ENCODE measurements at places on chromosomes 2 and 18.

GRCh38 chr2:236872015-236872414, 213.7 kb upstream of the COPS8 start:
- H3K27me3 ChIP-seq, result no peaks in the 10 kb centered on the region
- no peak for ATAC-seq
- H3K4me3 ChIP-seq, result no peak overlapping the region
- H3K36me3 ChIP-seq, result no peaks in the 10 kb centered on the region

DNA sequence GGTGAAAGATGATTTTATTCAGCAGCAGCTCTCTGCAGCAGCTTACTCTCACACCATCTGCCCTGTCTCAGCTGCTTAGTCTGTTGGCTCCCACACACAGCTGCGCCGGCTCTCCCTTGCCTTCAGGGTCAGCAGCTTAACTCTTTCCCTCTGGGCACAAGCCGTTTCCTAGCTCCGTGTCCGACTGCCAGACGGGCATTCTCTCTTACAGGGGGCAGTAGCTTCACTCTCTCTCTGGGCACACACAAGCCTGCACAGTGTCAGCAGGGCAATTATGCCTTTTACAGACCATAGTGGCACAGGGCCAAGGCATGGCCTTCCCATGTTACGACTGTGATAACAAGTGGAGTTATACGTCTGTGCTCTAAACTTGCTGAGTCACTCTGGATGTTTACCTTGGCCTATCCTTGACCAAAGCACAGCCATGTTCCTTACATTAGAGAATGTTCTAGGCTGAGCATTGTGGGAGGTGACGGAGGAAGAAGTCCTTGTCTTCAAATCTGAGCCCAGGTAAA, 31.7 kb downstream of the PCARE start:
- no peaks in the 10 kb centered on the region for H3K36me3 ChIP-seq
- H3K27me3 ChIP-seq, result no peaks in the 10 kb centered on the region
- no peak overlapping the region for H3K4me3 ChIP-seq
- no peak for ATAC-seq
- H3K27ac ChIP-seq, result no peak overlapping the region

- no peak overlapping the region for H3K27ac ChIP-seq
- H3K36me3 ChIP-seq, result no peaks in the 10 kb centered on the region
- H3K4me1 ChIP-seq, result no peaks in the 10 kb centered on the region
- no peak overlapping the region for H3K4me3 ChIP-seq
- no peaks in the 10 kb centered on the region for H3K27me3 ChIP-seq
- no peak for ATAC-seq
These were observed 225.4 kb upstream of the SIX3 start for GRCh38 chr2:44716131-44716530.

GRCh38 chr2:130884013-130884412, 47.3 kb downstream of the ARHGEF4 start:
- H3K4me1 ChIP-seq, result no peaks in the 10 kb centered on the region
- no peak overlapping the region for H3K27ac ChIP-seq
- peaks cover 10% of the 10 kb centered on the region for H3K27me3 ChIP-seq
- H3K4me3 ChIP-seq, result no peak overlapping the region
- ATAC-seq, result no peak

- peaks cover 8% of the 10 kb centered on the region for H3K36me3 ChIP-seq
- no peak for ATAC-seq
- peaks cover 63% of the 10 kb centered on the region for H3K27me3 ChIP-seq
- no peak overlapping the region for H3K4me3 ChIP-seq
- no peak overlapping the region for H3K27ac ChIP-seq
- peaks cover 19% of the 10 kb centered on the region for H3K4me1 ChIP-seq
These were observed 3.9 kb downstream of the ASIC4 start for GRCh38 chr2:219517954-219518778.

- peaks cover 5% of the 10 kb centered on the region for H3K4me1 ChIP-seq
- no peak overlapping the region for H3K27ac ChIP-seq
- no peaks in the 10 kb centered on the region for H3K36me3 ChIP-seq
- H3K4me3 ChIP-seq, result no peak overlapping the region
These were observed 85.0 kb upstream of the FAM237A start for GRCh38 chr2:206557321-206557720.

GRCh38 chr18:45667056-45667736, 51.9 kb downstream of the SLC14A2 start:
- peak overlapping the region; percentile 69 for H3K4me3 ChIP-seq
- H3K27ac ChIP-seq, result peak overlapping the region; percentile 83
- ATAC-seq, result peak; percentile 37
- no peaks in the 10 kb centered on the region for H3K27me3 ChIP-seq

DNA sequence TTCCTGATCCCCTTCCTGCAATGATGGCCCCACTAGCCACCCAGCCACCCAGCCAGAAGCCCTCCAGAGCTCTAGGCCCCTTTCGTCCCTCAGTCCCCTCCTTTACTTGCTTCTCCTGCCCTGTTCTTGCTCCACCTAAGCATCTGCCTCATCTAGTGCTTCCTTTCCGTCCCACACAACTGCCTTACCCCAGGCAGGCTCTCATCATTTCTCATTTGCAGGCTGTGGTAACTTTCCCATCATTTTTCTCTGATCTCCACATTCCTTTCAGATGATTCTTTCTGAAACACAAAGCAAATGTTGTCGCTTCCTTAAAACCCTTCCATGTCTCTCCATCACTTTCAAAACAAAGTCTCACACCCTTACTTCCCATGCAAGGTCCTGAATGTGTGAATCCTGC, 459.8 kb downstream of the METTL4 start:
- no peak for ATAC-seq
- no peak overlapping the region for H3K27ac ChIP-seq

GRCh38 chr2:172094294-172095145, 8.2 kb downstream of the DLX2 start:
- H3K4me3 ChIP-seq, result peak overlapping the region; percentile 72
- H3K27me3 ChIP-seq, result peaks cover 71% of the 10 kb centered on the region
- H3K4me1 ChIP-seq, result peaks cover 20% of the 10 kb centered on the region

DNA sequence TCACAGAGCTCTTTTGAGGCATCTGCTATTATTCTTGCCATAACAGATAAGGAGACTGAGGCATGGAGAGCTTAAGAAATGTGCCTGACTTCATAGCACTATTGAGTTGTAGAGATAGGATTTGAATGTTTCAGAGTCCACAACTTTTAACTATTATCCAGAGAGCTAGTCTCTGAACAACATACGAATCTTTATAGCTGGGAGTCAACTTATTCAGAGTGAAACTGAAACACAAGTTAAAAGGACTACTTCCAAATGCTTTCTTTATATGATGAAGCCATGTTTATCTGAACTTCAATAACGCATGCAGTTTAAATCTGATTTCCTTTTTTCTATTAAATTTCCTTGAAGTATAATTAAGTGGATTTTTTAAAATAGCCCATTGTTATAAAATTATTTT, 268.8 kb downstream of the IKZF2 start:
- H3K4me1 ChIP-seq, result no peaks in the 10 kb centered on the region
- ATAC-seq, result no peak

- peaks cover 25% of the 10 kb centered on the region for H3K27me3 ChIP-seq
- H3K27ac ChIP-seq, result no peak overlapping the region
- H3K4me3 ChIP-seq, result no peak overlapping the region
- no peaks in the 10 kb centered on the region for H3K36me3 ChIP-seq
- ATAC-seq, result no peak
- no peaks in the 10 kb centered on the region for H3K4me1 ChIP-seq
These were observed 42.1 kb upstream of the LAPTM4A start for GRCh38 chr2:20093263-20094141.

DNA sequence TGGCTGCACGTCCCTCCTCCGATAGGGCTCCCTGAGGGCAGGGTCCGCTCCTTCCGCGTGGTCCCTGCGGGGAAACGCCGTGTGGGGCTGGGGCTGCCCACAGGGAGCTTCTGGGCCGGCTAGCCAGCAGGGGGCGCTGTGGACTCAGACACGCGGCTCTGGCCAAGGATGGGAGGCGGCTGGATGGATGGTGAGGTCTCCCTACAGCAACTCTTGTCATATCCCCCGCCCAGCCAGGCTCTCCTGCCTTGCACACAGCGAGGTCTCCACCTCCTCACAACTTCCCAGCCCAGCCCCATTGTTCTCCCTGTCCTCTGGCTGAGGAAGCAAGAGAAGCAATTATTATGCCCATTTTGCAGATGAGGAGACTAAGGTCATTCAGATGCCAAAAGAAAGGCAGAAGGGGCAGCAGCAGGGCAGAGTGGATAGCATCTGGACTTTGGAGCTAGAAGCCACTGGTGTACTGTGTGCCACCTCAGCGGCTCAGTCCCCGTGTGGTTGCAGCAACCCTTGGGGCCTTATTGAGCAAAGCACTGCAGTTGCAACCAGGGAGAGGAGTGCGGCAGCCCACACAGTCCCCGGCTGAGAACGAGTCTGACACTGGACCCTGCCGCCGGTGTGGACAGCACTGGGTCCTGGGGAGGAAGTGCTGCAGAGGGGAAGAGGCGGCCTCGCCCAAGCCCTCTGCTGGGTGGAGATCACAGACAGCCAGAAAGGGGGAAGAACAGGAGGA, 99.0 kb downstream of the ZFP36L2 start:
- peak; percentile 53 for ATAC-seq
- H3K27ac ChIP-seq, result peak overlapping the region; percentile 87
- peaks cover 26% of the 10 kb centered on the region for H3K36me3 ChIP-seq
- peaks cover 48% of the 10 kb centered on the region for H3K4me1 ChIP-seq

GRCh38 chr18:10314066-10314465, 140.4 kb upstream of the APCDD1 start:
- peaks cover 19% of the 10 kb centered on the region for H3K27me3 ChIP-seq
- H3K27ac ChIP-seq, result no peak overlapping the region
- no peaks in the 10 kb centered on the region for H3K36me3 ChIP-seq
- H3K4me1 ChIP-seq, result no peaks in the 10 kb centered on the region

DNA sequence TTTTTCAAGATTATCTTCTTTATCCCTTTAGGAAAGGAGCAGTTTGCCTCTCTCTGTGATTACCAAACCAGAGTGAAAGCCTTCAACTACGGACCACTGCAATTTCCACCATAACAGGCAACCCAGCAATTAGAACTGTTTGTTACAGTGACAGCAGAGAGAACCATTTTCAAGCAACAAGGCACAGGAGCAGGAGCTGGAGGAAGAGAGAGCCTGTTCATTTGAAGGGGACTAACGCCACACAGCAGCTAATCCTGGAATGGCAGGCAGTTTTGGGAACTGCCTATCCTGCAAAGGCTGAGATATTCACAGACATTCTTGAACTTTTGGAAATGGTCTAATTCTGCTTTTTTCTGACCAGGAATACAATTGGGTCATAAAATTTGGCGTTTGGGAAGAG, 1541.9 kb upstream of the PIK3C3 start:
- no peak for ATAC-seq
- no peak overlapping the region for H3K4me3 ChIP-seq
- no peaks in the 10 kb centered on the region for H3K4me1 ChIP-seq
- H3K27ac ChIP-seq, result no peak overlapping the region

DNA sequence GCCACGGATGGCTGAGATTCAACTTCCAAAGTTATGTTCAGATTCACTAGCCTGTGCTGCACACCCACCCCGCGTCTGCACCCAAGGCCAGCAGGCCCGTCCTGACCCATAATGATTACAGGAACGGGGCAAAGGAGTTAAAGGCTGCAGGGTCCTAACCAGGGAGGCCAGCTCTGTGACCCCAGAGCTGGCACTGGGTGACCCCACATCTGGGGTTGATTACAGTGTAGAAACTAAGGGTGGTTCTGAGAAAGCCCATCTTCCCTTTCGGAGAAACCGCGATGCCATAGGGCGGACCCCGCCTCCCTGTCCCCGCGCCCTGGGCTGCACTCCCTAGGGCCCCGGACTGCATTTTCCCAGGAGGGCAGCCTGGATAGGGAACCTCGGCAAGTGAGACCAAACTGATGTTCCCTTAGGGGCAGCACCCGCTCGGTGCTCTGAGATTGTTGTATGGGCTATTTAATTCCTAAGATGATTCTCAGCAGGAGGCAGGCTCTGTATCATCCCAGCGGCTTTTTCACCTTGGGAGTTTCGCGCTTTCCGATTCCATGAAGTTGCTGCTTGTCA, 2.2 kb upstream of the GPR148 start:
- no peaks in the 10 kb centered on the region for H3K4me1 ChIP-seq
- peak overlapping the region; percentile 65 for H3K27ac ChIP-seq
- peak overlapping the region; percentile 81 for H3K4me3 ChIP-seq

DNA sequence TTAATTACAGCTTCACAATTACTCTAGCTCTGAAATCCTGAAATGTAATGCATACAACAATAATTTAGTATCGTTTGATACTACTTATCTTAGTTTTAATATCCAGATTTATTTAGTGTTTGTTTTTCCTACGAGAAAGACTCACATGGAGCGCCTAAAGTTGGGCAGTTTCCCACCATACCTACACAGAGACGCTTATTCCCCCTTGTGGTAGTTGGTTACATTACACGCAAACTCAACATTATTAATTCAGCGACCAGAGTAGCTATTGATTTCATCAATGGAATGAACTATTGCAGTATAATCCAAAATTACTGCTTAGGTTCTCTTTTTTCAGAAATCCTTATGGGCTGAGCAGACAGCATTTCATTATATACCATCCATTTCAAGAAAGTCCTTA, 164.0 kb upstream of the REG3G start:
- H3K4me3 ChIP-seq, result no peak overlapping the region
- H3K36me3 ChIP-seq, result no peaks in the 10 kb centered on the region
- ATAC-seq, result no peak
- no peak overlapping the region for H3K27ac ChIP-seq

- no peaks in the 10 kb centered on the region for H3K27me3 ChIP-seq
- no peaks in the 10 kb centered on the region for H3K4me1 ChIP-seq
- no peaks in the 10 kb centered on the region for H3K36me3 ChIP-seq
These were observed 345.5 kb upstream of the NT5C1B start for GRCh38 chr2:18934886-18935285.

- H3K27ac ChIP-seq, result peak overlapping the region; percentile 36
- no peaks in the 10 kb centered on the region for H3K4me1 ChIP-seq
- peaks cover 91% of the 10 kb centered on the region for H3K36me3 ChIP-seq
These were observed 98.6 kb downstream of the NOL10 start for GRCh38 chr2:10591207-10591606.

- no peak overlapping the region for H3K4me3 ChIP-seq
- H3K27ac ChIP-seq, result no peak overlapping the region
- H3K4me1 ChIP-seq, result no peaks in the 10 kb centered on the region
- no peak for ATAC-seq
These were observed 51.4 kb downstream of the VSNL1 start for GRCh38 chr2:17591846-17592245.

GRCh38 chr2:72527424-72527823, 298.4 kb downstream of the EXOC6B start:
- H3K27me3 ChIP-seq, result no peaks in the 10 kb centered on the region
- ATAC-seq, result no peak
- H3K4me1 ChIP-seq, result no peaks in the 10 kb centered on the region
- no peak overlapping the region for H3K27ac ChIP-seq
- H3K4me3 ChIP-seq, result no peak overlapping the region
- no peaks in the 10 kb centered on the region for H3K36me3 ChIP-seq
